Bronchial epithelial cell (primary cell): ENCODE measurements at places on chromosomes 3 and 15.

GRCh38 chr3:57256844-57257243 lies 29.3 kb downstream of the APPL1 start:
- DNase-seq = no peak

GRCh38 chr3:140708815-140709214 lies 31.0 kb downstream of the TRIM42 start:
- no peak for DNase-seq

DNA sequence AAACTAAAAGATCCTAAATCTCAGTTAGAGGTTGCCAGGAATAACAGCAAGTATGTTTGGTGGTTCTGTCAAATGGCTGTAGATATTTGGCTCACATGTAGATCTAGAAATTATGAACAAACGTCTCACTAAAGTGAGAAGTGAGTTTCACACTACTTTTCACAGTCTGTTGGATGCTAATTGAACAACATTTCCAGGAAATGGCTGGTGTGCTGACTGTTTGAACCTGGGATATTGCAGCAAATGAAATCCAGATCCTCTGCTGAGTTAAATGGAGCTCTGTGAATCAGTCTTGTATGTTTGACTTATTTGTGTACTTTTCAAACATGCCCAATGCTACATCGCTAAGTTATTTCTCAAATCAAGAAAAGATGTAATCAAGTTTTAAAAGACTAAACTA lies 21.3 kb upstream of the RSL24D1 start:
- no peak for DNase-seq

GRCh38 chr3:6062261-6063187 lies 798.4 kb upstream of the GRM7 start:
- DNase-seq = no peak

DNA sequence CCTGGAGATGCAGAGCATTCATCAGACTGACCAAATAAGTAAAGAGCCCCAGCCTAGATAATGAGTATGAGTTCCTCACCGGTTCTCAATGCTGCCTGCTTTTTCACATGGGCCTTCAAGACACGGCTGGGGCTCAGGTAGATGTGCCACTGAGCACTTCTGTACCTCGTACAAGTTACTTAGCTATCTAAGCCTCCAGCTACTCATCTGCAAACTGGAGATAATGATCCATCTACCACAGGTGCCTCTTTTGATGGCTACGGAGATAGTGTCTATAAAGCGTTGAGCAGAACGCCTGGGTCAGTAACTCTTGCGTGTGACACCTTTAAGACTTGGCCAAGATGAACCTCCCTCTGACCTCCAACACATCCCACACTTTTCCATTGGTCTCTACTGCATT lies 56.3 kb downstream of the CCR4 start:
- DNase-seq = no peak

- DNase-seq = peak; percentile 63
Observed at GRCh38 chr3:34998902-34999301, 640.4 kb upstream of the ARPP21 start.

- no peak for DNase-seq
Observed at GRCh38 chr15:73954188-73955145, 28.2 kb downstream of the LOXL1 start.

GRCh38 chr3:23067116-23067515 lies 136.0 kb upstream of the UBE2E2 start:
- no peak for DNase-seq

DNA sequence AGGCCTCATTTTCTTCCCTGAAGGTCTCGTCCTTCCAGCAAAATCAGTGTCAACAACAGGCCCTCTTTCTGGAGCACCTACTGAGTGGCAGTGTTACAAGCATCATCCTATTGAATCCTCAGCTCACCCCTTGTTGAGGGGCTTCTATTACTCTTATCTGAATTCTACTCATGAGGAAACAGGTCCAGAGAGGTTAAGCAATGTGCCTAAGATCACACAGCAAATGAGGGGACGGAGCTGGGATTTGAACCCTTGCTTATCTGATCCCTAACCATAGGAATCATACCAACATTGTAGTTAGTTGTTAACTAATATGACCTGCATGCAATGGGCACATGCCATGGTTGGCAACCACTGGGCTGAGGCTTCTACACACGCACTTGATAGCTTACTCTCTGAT lies 63.0 kb downstream of the SLC6A6 start:
- no peak for DNase-seq

GRCh38 chr3:12521010-12521409 lies 24.3 kb downstream of the MKRN2OS start:
- DNase-seq = no peak

- peak; percentile 72 for DNase-seq
Observed at GRCh38 chr3:170228093-170228766, 6.0 kb downstream of the PRKCI start.

DNA sequence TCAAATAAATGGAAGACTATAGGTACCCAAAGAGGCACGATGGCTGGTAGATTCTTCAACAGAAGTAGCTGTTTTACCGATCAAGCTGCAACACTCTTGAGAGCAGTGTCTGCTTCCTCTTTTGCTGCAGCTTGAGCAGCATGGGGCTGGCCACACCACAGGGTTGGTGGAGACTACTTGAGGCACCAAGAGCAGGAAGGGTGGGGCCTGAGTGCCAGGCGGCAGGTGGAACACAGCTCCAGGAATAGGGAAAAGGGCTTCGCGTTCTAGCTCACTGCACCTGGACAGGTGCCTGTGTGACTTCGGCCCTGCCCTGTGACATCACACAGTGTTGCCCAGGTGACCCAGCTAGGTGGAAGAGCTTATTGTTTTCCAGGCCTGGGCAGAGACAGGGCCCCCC lies at the start of gene CCDC33:
Gene CCDC33 (plus strand): TSS at position 365 of the 400 bp plus-strand sequence. CDS start 394 bp downstream, outside the sequence.
- DNase-seq = no peak

DNA sequence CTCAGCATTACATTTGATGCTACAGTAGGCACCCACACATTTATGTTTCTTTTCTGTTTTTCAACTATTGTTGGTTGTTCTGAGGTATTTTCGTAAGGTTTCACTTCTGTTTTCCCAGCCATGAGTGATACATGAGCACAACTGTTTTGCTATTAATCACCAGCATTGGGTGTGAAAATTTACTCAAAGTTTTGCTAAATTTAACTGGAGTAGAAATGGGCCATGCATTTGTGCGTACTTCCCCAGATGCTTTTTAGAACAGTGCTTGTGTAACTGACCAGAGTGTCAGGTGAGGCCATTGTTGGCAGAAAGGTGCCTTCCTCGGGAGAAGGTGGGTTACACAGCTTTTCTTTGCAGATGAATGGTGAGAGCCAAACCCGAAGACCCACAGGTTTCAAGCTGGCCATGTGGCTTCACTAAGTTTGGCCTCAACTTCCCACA lies 70.4 kb downstream of the ST6GAL1 start:
- DNase-seq = no peak

GRCh38 chr15:68701886-68702285 lies 118.8 kb downstream of the ANP32A start:
- no peak for DNase-seq

GRCh38 chr3:58572634-58573230 lies 4.5 kb downstream of the FAM107A start:
- DNase-seq = no peak
